ENCODE measurements at places on chromosomes 1 and 21.

- no peak for DNase-seq
Observed at GRCh38 chr21:35470522-35470921, 421.4 kb upstream of the RUNX1 start.

- DNase-seq: no peak
Observed at GRCh38 chr1:6185635-6186382, 5.7 kb upstream of the CHD5 start.

- no peak for DNase-seq
Observed at GRCh38 chr1:215022741-215023141, 59.8 kb upstream of the KCNK2 start.

- DNase-seq: no peak
Observed at GRCh38 chr1:23793018-23793781, 2.3 kb downstream of the LYPLA2 start.

DNA sequence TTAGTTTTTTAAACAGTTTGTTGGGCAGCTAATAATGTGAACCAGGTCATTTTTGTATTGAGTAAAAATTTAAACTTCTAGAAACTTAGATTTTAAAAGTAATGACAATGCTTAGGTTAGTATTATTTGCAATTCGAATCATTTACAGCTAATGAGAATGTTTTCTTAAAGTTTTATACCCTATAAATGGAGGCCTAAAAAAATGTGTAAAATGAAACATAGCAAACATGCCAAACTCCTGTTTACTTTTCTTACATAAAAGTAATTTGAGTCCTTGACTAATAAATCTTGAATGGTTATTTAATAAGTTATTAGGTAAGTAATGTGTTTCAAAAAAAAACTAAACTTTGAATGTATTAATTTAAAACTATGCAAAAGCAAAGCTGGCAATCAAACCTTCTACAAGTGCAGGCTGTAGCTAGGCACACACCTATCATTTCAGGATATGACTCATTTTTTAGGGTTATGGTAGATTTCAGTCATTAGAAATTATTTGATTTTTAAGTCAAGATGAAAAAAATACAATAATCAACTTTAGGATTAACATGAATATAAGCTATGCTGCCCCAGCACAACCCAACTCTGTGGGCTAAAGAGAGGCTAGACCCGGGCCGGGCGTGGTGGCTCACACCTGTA lies 41.5 kb downstream of the CLSTN1 start:
- no peak for DNase-seq

DNA sequence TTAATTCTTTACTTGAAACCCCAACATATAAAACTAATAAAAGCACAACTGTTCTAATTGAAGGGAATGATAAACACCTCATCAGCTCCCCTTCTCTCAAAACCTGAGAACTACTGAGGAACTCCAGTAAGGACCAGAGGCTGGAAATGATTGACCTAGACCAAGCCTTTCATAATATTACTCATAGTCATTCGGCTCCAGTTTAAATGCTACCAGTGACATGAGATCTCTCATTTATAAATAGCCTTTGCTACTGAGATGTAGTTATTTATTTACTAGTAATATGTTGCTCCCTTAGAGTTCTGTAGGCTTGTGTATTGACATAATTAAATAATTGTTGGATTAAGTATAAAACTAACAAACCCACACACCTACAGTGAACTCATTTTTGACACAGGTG lies 209.8 kb upstream of the PRMT6 start:
- no peak for DNase-seq

- no peak for DNase-seq
Observed at GRCh38 chr1:117851687-117852086, 77.7 kb downstream of the GDAP2 start.

GRCh38 chr1:99268021-99268420 lies 3.7 kb downstream of the PLPPR4 start:
- no peak for DNase-seq

DNA sequence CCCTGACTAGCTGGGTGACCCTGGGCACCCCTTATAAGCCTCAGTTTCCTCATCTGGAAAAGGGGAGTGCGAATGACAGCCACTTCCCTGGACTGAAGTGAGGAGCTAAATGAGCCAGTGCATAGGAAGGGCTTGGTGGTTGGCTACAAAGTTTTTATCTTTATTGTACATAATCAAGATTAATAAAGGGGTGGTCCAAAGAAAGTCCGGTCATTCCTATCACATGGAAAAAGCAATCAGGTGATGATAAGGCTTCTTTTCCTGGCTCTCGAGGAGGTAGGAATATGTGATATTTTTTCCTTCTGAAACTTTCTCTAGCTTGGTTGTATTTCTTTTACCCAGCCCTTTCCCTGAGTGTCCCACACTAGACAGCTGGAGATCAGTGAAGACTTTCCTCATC lies 56.5 kb downstream of the TMCO4 start:
- no peak for DNase-seq
